ENCODE measurements at places on chromosomes 2 and 18. TPM values are rescaled to one million over a fixed set of nuclear protein-coding genes. Genes with fewer than 3 reads are reported as not detected.

GRCh38 chr18:48644029-48644428, 105.2 kb downstream of the CTIF start:
- no peak for DNase-seq

- DNase-seq: no peak
Measured at GRCh38 chr2:89833780-89834117, 1142.3 kb downstream of the RPIA start.

- DNase-seq: no peak
Measured at GRCh38 chr2:96931966-96932365, 54.4 kb downstream of the FAM178B start.

POTEC gene
- total RNA-seq: not detected

- DNase-seq: no peak
Measured at GRCh38 chr2:171894612-171894947, 536 bp upstream of the SLC25A12 start.
